Vagina (tissue), 2 donors: ENCODE measurements at places on chromosomes 1 and 21.
A peak's percentile ranks its signal among the peaks of the same experiment; 100 is the strongest.

GRCh38 chr1:31183927-31184554 is 55.6 kb downstream of the NKAIN1 start:
- no peak overlapping the region for H3K4me3 ChIP-seq
- no peak overlapping the region for H3K27ac ChIP-seq
- H3K36me3 ChIP-seq, result no peaks in the 10 kb centered on the region
- no peaks in the 10 kb centered on the region for H3K27me3 ChIP-seq
- H3K4me1 ChIP-seq, result peaks cover 11% of the 10 kb centered on the region

GRCh38 chr1:187999973-188000372 is 1171.2 kb downstream of the PLA2G4A start:
- DNase-seq, result no peak
- no peaks in the 10 kb centered on the region for H3K27me3 ChIP-seq
- no peak overlapping the region for H3K4me3 ChIP-seq
- H3K36me3 ChIP-seq, result no peaks in the 10 kb centered on the region

DNA sequence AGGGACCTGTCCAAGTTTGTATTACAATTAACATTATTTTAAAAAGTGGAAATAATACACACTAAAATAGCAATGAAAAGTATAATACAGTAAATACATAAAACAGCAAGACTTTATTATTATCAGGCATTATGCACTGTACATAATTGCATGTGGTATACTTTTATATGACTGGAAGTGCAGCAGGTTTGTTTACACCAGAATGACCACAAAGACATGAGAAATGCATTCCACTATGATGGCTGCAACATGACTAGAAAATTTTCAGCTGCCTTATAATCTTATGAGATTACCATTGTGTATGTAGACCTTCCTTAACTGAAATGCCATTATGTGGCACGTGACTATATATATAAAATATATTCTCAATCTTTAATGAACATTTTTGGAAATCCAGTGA is 1699.6 kb downstream of the KCNT2 start:
- no peaks in the 10 kb centered on the region for H3K36me3 ChIP-seq
- H3K27me3 ChIP-seq, result no peaks in the 10 kb centered on the region
- no peaks in the 10 kb centered on the region for H3K4me1 ChIP-seq

- no peaks in the 10 kb centered on the region for H3K36me3 ChIP-seq
- no peak overlapping the region for H3K4me3 ChIP-seq
- peaks cover 15% of the 10 kb centered on the region for H3K4me1 ChIP-seq
- no peak for DNase-seq
- no peaks in the 10 kb centered on the region for H3K27me3 ChIP-seq
- H3K27ac ChIP-seq, result no peak overlapping the region
Observed at GRCh38 chr21:14602382-14602958, 56.4 kb upstream of the SAMSN1 start.

DNA sequence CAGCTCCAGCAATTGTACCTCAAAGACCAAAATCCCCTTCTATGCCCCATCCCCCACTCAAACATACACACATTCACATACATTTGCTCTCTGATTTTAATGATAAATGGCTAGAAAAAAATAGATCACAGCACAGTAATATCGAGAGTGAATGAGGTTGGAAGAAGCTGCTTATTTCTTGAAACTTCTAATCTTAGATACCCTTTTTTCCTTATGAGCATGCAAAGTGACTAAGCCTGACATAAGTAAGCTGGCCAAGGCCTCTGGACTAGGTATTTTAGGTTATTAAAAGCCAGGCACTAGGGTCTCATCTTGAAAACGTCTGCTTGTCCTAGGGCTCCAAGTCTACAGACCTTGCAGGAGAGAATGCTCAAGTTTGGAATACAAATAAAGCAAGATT is 133.6 kb downstream of the TGFBR3 start:
- no peaks in the 10 kb centered on the region for H3K27me3 ChIP-seq
- H3K36me3 ChIP-seq, result no peaks in the 10 kb centered on the region
- H3K4me3 ChIP-seq, result no peak overlapping the region
- DNase-seq, result no peak
- peak overlapping the region; percentile 85 for H3K27ac ChIP-seq

DNA sequence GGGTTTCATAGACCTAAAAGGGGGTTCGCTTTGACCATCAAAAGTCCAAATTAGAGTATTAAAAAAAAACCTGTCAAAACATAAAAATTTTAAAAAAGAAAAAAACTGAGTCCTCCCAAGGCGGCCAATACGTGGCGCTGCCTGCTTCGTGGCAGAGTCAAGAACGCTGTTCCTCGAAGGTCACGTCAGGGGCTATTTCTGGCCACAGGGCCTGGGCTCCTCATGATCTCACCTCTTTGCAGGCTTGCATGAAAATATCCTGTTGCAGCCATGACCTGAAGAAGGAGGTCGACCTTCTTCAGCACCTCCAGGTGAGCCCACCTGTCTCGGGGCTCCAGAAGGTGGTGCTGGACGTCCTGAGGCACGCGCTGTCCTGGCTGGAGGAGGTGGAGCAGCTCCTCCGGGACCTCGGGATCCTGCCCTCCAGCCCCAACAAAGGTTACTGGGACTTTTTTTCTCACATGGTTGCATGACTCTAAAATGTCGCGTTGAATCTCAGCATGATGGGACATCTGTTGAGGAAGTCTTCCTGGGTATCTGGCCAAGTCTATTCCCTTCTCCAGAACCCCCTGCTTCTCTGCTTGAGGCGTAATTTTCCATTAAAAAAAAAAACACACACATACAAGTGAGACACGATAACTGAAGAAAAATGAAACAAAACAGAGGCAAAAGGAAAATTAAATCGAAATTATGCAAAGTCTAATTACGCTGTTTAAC is 80.4 kb upstream of the EFHD2 start:
- H3K36me3 ChIP-seq, result no peaks in the 10 kb centered on the region
- H3K4me1 ChIP-seq, result peaks cover 37% of the 10 kb centered on the region
- no peak for DNase-seq
- H3K4me3 ChIP-seq, result no peak overlapping the region
- H3K27me3 ChIP-seq, result no peaks in the 10 kb centered on the region

DNA sequence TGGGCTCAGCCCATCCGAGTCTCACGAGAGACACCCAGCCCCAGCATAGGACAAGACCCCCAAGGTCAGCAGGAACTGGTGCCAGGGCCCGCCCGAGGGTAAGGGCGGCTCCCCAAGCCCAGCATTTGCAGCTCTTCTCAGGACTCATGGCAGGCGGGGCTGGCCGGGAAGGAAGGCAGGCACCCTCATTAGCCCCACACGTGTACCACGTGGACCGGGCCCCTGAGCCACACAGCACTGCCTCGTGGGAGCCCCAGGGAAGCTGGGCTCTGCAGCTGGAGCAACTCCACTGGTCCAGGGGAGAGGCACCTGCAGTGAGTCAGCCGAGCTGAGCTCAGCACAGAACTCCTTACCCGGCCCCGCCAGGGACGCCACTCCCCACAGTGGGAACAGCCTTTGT is 97.7 kb upstream of the IFFO2 start:
- DNase-seq, result no peak
- H3K27me3 ChIP-seq, result no peaks in the 10 kb centered on the region
- no peaks in the 10 kb centered on the region for H3K36me3 ChIP-seq
- no peak overlapping the region for H3K27ac ChIP-seq

- no peak overlapping the region for H3K4me3 ChIP-seq
- no peak for DNase-seq
- no peaks in the 10 kb centered on the region for H3K36me3 ChIP-seq
Observed at GRCh38 chr1:154994591-154994990, 1.2 kb downstream of the LENEP start.

DNA sequence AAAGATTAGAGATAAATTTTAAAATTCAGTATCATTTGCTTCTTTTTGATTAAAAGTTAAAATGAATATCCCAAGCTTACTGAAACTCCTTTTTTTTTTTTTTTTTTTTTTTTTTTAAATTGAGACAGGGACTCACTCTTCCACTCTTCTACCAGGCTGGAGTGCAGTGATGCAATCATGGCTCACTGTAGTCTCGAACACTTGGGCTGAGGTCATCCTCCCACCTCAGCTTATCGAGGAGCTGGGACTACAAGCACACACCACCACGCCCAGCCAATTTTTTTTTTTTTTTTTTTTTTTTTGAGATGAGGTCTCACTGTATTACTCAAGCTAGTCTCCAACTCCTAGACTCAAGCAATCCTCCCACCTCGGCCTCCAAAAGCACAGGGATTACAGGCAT is 92.1 kb upstream of the RGS18 start:
- H3K4me3 ChIP-seq, result no peak overlapping the region
- no peaks in the 10 kb centered on the region for H3K36me3 ChIP-seq
- no peaks in the 10 kb centered on the region for H3K27me3 ChIP-seq
- no peak for DNase-seq

GRCh38 chr1:8427986-8428385 is 110.1 kb downstream of the SLC45A1 start:
- H3K27me3 ChIP-seq, result no peaks in the 10 kb centered on the region
- no peak overlapping the region for H3K4me3 ChIP-seq
- H3K4me1 ChIP-seq, result peaks cover 28% of the 10 kb centered on the region
- DNase-seq, result no peak

GRCh38 chr1:3996846-3997705 is 97.0 kb upstream of the C1orf174 start:
- H3K36me3 ChIP-seq, result no peaks in the 10 kb centered on the region
- no peak overlapping the region for H3K4me3 ChIP-seq
- no peak overlapping the region for H3K27ac ChIP-seq
- H3K4me1 ChIP-seq, result no peaks in the 10 kb centered on the region
- H3K27me3 ChIP-seq, result no peaks in the 10 kb centered on the region

GRCh38 chr1:74317663-74318062 is 82.5 kb downstream of the TNNI3K start:
- no peak for DNase-seq
- H3K27me3 ChIP-seq, result no peaks in the 10 kb centered on the region
- no peaks in the 10 kb centered on the region for H3K4me1 ChIP-seq
- no peak overlapping the region for H3K27ac ChIP-seq

GRCh38 chr1:204889681-204890383 is 19.2 kb downstream of the NFASC start:
- H3K36me3 ChIP-seq, result no peaks in the 10 kb centered on the region
- H3K4me1 ChIP-seq, result peaks cover 37% of the 10 kb centered on the region
- no peak for DNase-seq

- DNase-seq, result no peak
- no peak overlapping the region for H3K27ac ChIP-seq
- H3K4me1 ChIP-seq, result peaks cover 19% of the 10 kb centered on the region
- no peaks in the 10 kb centered on the region for H3K27me3 ChIP-seq
- no peak overlapping the region for H3K4me3 ChIP-seq
Observed at GRCh38 chr1:100390531-100390930, 38.2 kb downstream of the CDC14A start.

DNA sequence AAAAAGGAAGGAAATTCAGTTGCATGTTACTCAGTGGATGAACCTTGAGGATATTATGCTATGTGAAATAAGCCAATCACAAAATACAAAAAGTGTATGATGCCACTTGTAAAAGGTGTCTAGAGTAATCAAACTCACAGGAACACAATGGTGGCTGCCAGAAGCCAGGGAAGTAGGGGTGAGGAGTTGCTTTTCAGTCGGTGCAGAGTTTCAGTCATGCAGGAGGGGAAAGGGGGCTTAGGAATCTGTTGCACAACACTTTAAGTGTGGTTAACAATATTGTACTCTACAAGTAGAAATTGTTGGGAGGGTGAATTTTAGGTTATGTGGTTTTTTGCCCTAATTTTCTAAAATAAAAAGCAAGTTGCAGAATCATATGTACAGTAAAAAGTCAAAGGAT is 184.2 kb upstream of the RAB4A start:
- H3K27ac ChIP-seq, result no peak overlapping the region
- H3K4me1 ChIP-seq, result no peaks in the 10 kb centered on the region
- H3K4me3 ChIP-seq, result no peak overlapping the region
- DNase-seq, result no peak
- no peaks in the 10 kb centered on the region for H3K27me3 ChIP-seq

- H3K4me1 ChIP-seq, result peaks cover 36% of the 10 kb centered on the region
- H3K27me3 ChIP-seq, result no peaks in the 10 kb centered on the region
- H3K36me3 ChIP-seq, result peaks cover 5% of the 10 kb centered on the region
- DNase-seq, result no peak
- H3K27ac ChIP-seq, result no peak overlapping the region
Observed at GRCh38 chr1:22105611-22106207, 37.2 kb downstream of the WNT4 start.

DNA sequence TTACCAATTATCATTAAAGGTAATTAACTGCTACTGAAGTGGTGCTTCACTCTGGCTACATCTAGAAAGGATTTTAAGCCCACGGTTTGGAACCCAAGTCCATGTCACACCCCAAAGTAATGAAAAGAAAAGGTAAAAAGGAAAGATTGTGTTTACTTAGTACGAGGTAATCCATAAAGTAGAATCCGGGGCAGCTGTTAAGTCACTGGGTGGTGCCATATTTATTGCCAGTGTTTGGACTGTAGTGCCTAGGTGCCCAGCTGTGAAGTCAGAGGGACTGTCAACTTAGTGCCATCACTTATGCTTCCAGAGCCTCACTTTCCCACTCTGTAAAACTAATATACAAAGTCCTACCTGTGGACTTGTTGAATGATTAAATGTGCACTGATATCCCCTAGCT is 52.2 kb upstream of the GRHL3 start:
- H3K27me3 ChIP-seq, result no peaks in the 10 kb centered on the region
- H3K27ac ChIP-seq, result no peak overlapping the region
- H3K36me3 ChIP-seq, result no peaks in the 10 kb centered on the region
- H3K4me3 ChIP-seq, result no peak overlapping the region

DNA sequence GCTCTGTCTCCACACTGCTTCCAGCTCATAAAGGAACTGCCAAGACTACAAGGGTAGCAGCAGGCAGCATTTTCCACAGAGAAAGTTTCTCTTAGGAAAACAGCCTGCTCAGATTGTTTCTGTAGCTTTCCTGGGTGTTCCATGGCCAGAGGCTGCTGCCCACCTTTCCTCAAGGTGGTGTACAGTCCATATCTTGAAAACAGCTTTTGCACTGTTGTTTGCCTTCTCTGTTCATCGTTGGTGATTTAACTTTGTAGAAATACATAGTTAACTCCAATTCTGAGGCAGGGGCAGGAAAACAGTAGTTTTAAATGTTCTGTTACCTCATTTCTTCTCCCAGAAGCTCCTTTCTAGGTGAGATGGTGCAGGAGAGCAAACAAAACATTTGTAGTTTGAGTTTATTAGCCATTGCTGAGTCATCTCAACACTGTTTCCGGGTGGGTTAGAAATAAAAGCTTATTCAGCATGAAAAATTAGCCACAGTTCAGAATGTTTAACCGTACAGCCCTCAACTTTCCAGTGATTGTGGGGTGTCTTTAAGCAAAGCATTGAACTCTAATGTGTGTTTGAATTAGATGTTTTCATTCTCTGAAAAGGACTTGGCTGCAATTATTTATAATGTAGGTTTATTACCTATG is 41.7 kb downstream of the DIP2A start:
- H3K27ac ChIP-seq, result no peak overlapping the region
- H3K27me3 ChIP-seq, result no peaks in the 10 kb centered on the region
- H3K4me3 ChIP-seq, result no peak overlapping the region
- no peak for DNase-seq
- no peaks in the 10 kb centered on the region for H3K36me3 ChIP-seq
- H3K4me1 ChIP-seq, result peaks cover 8% of the 10 kb centered on the region

- no peaks in the 10 kb centered on the region for H3K27me3 ChIP-seq
- H3K4me1 ChIP-seq, result peaks cover 16% of the 10 kb centered on the region
- H3K4me3 ChIP-seq, result no peak overlapping the region
- H3K27ac ChIP-seq, result peak overlapping the region; percentile 69
Observed at GRCh38 chr1:109389638-109390341, 7.9 kb downstream of the SORT1 start.

- no peak for DNase-seq
- no peak overlapping the region for H3K27ac ChIP-seq
- no peak overlapping the region for H3K4me3 ChIP-seq
- no peaks in the 10 kb centered on the region for H3K27me3 ChIP-seq
- no peaks in the 10 kb centered on the region for H3K4me1 ChIP-seq
- peaks cover 9% of the 10 kb centered on the region for H3K36me3 ChIP-seq
Observed at GRCh38 chr1:10538646-10539355, 64.1 kb downstream of the PEX14 start.

GRCh38 chr1:211616231-211616964 is 37.4 kb upstream of the SLC30A1 start:
- H3K27me3 ChIP-seq, result no peaks in the 10 kb centered on the region
- H3K36me3 ChIP-seq, result no peaks in the 10 kb centered on the region
- H3K27ac ChIP-seq, result no peak overlapping the region
- H3K4me1 ChIP-seq, result peaks cover 17% of the 10 kb centered on the region
